ENCODE measurements at places on chromosomes 7 and 10. TPM values are rescaled to one million over a fixed set of nuclear protein-coding genes. Genes with fewer than 3 reads are reported as not detected.

Gene ALKBH4
- 8.1 TPM for total RNA-seq

Gene CCDC172
- total RNA-seq: not detected

Gene HMX3
- not detected for total RNA-seq

Gene GRM3
- not detected for total RNA-seq

Gene PPP1R3C
- 0.13 TPM for total RNA-seq

Gene OR2A42
- not detected for total RNA-seq

Gene HGF
- total RNA-seq: 0.25 TPM

DNA sequence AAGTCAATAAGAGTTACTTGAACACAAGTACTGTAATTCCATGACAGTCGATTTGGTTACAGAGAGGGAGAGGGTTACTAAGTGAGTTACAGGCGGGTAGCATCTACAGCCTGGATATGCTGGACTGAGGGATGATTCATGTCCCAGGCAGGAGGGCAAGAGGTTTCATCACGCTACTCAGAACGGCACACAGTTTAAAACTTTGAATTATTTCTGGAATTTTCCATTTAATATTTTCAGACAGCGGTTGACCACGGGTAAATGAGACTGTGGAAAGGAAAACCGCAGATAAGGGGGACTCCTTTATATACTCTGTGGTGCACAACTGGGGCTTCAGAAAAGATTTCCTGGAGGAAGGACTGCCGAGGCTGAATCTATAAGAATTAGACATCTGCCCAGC lies 25.7 kb upstream of the LRRC4 start:
- no peak for DNase-seq

GRCh38 chr10:45063591-45064231 lies 63.0 kb downstream of the ZNF22 start:
- DNase-seq: no peak

GRCh38 chr10:43255634-43256431 lies 11.0 kb downstream of the RASGEF1A start:
- DNase-seq: peak; percentile 23

- no peak for DNase-seq
Observed at GRCh38 chr7:155198901-155199845, 98.5 kb upstream of the INSIG1 start.

GRCh38 chr7:146185844-146186243 lies 69.2 kb downstream of the CNTNAP2 start:
- no peak for DNase-seq

GRCh38 chr7:151440799-151441445 lies 981 bp upstream of the CRYGN start:
- DNase-seq: no peak

DNA sequence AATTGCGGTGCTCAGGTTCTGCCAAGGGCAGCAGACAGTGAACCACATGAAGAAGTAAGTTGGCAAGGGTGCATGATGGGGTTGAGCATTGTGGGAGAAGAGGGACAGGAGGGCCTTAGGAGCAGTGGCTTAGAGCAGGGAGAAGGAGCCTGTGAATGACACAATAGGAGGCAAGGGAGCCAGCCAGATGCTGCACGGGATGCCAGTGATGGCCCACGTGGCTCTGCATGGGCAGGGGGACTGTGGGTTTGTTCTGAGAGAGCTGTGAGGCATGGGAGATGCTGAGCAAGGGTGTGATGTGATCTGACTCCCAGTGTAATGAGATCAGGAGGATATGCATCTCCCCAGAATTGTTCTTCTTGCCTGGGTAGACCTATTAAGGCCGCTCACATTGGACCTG lies 60.9 kb downstream of the C10orf90 start:
- DNase-seq: no peak

DNA sequence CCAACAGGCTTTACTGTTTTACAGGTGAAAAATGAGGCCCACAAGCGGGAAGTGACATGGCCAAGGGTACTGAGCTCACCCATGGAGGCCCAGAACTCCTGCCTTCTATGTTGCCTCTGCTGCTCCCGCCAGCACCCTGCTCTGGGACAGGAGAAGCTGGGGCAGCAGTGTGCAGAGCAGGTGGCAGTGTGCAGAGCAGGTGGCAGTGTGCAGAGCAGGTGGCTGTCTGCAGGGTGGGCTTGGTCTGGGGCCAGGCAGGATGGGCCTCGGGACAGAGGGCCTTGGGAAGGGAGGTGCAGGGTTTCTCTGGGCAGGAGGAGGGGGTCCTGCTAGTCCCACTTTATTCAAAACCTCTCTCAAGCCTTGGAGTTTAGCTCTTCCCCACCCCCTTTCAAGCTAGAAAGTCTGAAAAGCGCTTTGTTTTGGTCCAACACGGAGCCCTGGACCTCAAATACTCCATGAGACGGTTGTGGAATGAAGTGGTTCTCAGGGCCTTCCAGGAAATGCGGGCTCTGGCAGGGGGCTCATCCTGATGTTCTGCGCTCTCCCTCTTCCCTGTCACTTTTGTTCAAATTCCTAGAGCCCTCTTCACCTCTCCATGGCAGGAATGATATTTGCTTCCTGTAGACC lies 26.8 kb downstream of the TSPAN15 start:
- DNase-seq: no peak

- no peak for DNase-seq
Observed at GRCh38 chr7:25569765-25570164, 341.5 kb upstream of the NPVF start.

- DNase-seq: no peak
Observed at GRCh38 chr7:157519246-157519645, 182.4 kb downstream of the DNAJB6 start.

- no peak for DNase-seq
Observed at GRCh38 chr7:28882869-28883470, 75.2 kb downstream of the TRIL start.
